ENCODE measurements at places on chromosomes 16 and 17.
A peak's percentile ranks its signal among the peaks of the same experiment; 100 is the strongest.

DNA sequence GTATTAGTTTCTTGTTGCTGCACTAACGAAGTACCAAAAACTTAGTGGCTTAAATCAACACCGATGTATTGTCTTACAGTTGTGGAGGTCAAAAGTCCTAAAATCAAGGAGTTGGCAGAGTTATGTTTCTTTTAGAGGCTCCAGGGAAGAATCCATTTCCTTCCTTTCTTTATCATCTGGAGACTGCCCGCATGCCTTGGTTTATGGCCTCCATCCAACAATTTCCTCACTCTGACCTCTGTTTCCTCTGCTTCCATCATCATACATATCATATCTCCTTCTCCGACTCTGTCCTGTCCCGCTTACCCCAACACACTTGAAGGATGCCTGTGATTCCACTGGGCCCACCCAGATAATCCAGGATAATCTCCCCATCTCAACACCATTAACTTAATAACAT, 627.8 kb downstream of the KCNJ2 start:
- no peak for DNase-seq

GRCh38 chr17:72474719-72475477, 354.1 kb downstream of the SOX9 start:
- DNase-seq: no peak

DNA sequence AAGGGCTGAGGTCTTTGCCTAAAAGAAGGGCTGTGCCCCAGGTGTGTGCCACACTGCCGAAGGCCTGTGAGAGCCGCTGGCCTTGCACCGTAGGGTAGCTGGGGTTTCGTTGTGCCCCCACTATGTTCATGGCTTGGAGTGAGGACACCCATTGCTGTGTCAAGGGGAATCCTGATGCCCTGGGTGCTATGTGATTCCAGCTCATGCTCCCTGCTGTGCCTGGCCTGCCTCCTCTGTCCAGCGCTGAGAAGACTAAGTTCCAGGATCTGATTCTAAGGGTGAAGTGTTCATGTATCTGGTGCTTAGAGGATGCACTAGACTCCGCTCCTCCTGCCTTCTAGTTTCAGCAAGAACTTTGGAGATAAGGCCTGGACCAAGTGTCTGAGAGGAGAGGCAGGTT, 47.4 kb downstream of the SREBF1 start:
- no peak for DNase-seq

- DNase-seq: no peak
These were observed 40.3 kb upstream of the ERN1 start for GRCh38 chr17:64170286-64170685.

DNA sequence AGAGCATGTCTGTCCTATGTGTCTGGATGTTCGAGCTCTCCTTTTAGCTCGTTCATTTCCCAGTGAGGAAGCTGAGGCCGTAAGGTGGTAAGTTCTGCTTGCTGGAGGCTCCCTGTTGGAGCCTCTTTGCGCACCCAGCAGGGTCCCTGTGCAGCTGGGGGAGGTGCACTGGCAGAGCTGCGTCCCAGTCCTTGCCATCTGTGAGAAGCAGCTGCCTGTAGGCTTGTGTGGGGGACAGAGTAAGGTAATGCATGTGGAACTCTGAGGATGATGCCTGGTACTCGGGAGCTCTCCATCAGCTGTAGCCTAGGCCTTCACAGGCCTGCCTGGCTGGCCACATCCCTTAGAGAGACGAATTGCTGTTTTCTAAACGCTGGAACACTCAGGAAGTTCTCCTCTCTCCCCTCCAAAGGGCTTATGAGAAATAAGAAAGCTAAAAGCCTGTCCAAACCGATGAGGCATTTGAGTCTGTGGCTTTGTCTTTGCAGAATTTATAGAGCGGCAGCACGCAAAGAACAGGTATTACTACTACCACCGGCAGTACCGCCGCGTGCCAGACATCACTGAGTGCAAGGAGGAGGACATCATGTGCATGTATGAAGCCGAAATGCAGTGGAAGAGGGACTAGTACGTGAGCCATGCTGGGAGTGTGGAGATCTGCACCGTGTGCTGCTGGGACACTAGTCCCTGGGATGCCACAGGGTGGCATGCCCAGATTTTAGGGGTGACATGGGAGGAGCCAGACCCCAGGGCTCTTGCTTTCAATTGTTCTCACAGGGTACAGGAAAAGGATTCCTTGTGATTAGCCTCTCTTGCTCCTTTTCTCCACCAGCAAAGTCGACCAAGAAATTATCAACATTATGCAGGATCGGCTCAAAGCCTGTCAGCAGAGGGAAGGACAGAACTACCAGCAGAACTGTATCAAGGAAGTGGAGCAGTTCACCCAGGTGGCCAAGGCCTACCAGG, 1.6 kb downstream of the NDUFB10 start:
- peak; percentile 55 for DNase-seq

GRCh38 chr16:27318392-27319256, 4.8 kb downstream of the IL4R start:
- no peak for DNase-seq

GRCh38 chr16:54977211-54977610, 46.5 kb downstream of the IRX5 start:
- DNase-seq: no peak

DNA sequence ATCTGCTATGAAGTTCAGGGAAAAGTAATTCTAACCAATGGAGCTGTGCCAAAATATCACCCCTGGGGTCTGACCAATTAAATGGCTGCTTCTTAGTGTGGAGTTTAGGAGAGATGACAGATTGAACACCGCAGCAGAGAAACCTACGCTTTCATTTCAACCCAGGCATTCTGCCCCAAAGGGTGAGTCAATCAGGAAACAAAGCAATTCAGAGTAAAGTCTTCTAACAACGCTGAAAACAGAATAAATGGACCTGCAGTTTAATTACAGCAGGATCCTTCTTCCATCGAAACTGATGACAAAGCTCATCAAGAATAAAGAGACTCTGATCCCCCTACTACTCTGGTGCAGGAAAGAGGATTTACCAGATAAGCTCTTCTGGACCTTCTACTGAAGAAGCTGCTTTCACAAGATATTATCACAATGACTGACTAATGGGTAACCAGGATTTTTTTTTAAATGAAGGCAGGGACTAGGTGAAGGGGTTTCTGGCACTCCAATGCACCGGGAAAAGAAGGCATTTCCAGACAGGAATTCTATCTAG, 16.7 kb downstream of the RFFL start:
- DNase-seq: no peak

GRCh38 chr17:67912088-67912487, 84.2 kb downstream of the C17orf58 start:
- no peak for DNase-seq

- no peak for DNase-seq
These were observed 432.5 kb upstream of the ZFHX3 start for GRCh38 chr16:73480381-73480780.

DNA sequence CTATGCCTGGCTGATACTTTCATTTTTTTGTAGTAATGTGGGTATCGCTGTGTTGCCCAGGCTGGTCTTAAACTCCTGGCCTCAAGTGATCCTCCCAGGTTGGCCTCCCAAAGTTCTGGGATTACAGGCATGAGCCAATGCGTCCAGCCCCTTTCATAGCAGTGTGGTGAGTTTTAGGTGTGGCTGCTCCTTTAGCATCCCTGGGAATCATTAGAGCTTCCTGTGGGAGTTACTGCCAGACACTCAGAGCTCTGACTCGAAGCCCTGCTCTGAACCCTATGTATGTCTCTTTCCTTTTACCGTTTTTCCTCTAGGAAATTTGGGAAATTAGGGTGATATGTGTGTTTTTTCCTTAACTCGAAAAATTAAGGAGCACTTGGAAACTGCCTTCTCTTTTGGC, 44.5 kb downstream of the NDE1 start:
- DNase-seq: no peak

DNA sequence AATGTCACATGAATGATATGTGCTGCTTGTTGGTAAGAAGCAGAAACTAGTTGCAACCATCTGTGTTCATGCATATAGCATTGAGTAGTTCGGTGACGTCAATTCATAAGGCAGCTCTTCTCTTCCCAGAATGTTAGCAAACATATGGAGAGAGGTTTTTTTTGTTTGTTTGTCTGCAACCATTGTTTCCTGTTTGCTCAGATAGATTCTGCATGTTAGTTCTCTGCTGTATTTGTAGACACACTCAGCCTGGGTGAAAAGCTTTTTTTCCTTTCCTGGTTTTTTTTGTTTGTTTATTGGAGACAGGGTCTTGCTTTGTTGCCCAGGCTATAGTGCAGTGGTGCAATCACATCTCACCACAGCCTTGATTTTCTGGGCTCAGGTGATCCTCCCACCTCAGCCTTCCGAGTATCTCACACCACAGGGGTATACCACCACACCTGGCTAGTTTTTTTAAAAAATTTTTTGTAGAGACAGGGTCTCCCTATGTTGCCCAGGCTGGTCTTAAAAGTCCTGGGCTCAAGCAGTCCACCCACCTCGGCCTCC, 16.7 kb downstream of the WSB1 start:
- no peak for DNase-seq

GRCh38 chr16:27232061-27232900, 29.0 kb downstream of the KDM8 start:
- DNase-seq: no peak

- no peak for DNase-seq
These were observed 181.7 kb downstream of the WWOX start for GRCh38 chr16:78281115-78281514.

DNA sequence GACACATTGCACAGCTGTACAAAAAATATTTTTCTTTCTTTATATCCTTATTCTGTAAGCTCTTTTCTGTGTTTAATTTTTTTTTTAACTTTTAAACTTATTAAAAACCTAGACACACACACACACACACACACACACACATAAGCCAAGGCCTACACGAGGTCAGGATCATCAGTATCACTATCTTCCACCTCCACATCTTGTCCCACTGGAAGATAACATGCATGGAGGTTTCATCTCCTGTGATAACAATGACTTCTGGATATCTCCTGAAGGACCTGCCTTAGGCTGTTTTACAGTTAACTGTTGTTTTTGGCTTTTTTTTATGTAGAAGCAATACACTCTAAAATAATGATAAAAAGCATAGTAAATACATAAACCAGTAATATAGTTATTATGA, 71.2 kb downstream of the TNRC6C start:
- no peak for DNase-seq

DNA sequence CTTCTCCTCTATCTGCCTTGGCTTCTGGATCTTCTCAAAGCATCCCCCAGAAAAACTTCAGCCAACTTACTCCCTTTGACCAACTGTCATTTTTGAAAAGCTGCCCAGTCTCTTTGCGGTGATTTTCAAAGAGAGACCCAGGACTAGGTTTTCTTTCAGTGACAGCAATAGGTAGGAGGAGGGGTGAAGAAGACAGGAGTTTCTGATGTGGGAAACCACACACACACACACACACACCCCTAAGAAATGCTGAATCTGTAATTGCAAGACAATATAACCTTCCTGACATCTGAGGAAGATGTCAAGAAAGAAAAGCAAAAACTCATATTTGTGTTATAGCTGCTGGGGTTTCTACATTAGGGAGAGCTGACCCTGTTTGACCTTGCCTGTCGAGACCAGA, 5.2 kb downstream of the FAM20A start:
- DNase-seq: no peak

GRCh38 chr16:27189335-27189972, 13.9 kb upstream of the KDM8 start:
- no peak for DNase-seq

- no peak for DNase-seq
These were observed 203.6 kb downstream of the ZFHX3 start for GRCh38 chr16:72844225-72844920.

GRCh38 chr16:61890386-61890785, 145.9 kb downstream of the CDH8 start:
- DNase-seq: no peak

GRCh38 chr17:57561072-57561861, 183.8 kb downstream of the CCDC182 start:
- DNase-seq: no peak

DNA sequence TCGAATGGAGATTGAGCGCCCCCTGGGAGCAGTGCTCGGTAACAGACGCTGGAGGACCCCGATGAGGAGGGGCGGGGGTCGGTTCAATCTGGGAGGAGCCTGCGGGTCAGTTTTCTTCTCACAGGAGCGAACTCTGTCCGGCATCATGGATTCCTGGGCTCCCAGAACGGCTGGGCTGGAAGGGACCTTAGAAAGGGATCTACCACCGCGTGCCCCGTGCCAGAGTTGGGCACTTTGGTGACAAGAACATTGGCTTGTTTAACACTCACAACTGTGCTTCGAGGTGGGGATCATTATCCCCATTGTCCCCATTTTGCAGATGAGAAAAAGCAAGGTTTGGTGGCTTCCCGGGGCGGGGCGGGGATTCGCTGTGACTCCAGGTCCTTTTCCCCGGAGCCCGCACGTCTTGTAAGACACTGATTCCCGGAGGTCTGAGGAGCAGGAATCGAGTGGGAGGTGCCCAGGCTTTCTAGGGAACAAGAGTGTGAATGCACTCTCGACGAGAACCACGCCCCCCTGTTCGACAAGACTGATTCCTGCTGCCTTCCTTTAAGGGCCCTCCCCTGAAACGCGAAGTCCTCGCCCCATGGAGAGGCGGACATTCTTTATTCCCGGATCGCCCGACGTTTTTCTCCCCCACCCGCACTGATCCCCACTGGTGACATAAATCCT, 1.5 kb upstream of the FBXL19 start:
- peak; percentile 87 for DNase-seq

DNA sequence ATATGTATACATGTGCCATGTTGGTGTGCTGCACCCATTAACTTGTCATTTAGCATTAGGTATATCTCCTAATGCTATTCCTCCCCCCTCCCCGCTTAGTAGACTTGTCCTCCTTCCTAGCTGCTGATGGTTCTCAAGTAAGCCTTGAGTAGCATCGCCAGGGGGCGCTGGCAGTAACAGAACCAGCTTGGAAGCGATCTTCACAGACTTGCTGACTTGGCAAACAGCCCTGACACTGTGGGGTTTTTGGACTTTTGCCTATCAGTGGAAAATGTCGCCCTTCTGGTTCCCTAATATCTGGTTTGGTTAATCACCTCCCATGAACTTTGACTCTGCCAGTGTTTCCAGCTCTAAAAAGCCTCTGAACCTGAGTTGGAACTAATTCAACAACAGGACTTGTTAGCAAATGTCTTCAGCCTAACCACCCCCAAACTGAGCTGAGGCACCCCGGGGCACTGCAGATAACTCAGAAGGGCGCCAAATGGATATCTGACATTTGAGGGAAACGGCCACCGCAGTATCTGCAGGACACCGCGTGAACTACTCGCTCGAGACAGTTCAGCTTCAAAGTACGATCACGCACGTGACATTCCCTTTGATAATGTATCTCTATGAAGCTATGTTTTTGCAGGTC, 15.4 kb upstream of the SPATA32 start:
- DNase-seq: peak; percentile 94

DNA sequence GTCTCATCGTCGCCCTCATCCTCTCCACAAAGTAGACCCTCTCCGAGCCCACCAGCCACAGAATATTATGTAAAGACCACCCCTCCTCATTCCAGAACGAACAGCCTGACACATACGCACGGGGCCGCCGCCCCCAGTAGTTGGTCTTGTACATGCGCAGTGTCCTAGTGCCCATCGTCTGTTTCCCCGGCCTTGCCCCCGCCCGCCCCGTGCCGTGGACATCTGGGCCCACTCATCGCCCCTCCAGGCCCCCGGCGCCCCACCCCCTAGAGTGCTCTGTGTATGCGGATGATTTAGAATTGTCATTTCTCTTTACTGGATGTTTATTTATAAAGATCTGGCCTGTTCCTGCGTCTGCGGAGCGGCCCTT, 475 bp upstream of the AMDHD2 start:
- no peak for DNase-seq

- DNase-seq: no peak
These were observed 228.8 kb downstream of the SLC39A11 start for GRCh38 chr17:72863526-72864211.
